ENCODE measurements at places on chromosomes 13 and 19. TPM values are rescaled to one million over a fixed set of nuclear protein-coding genes. Genes with fewer than 3 reads are reported as not detected.

Gene CLDN10
- total RNA-seq = 0.79 TPM

Gene ZNF266
- 11.5 TPM for total RNA-seq

Gene SIGLEC5
- total RNA-seq = 0.70 TPM

Gene KLK3
- total RNA-seq = not detected

Gene C13orf42
- total RNA-seq = not detected

Gene ABHD13
- 7.8 TPM for total RNA-seq

Gene CACNG8
- total RNA-seq = not detected

Gene KLK2
- total RNA-seq = not detected

- no peaks in the 10 kb centered on the region for H3K4me1 ChIP-seq
- no peaks in the 10 kb centered on the region for H3K36me3 ChIP-seq
- no peak for DNase-seq
- no peaks in the 10 kb centered on the region for H3K27me3 ChIP-seq
- H3K27ac ChIP-seq = no peak overlapping the region
These were observed 97.8 kb downstream of the UQCRFS1 start for GRCh38 chr19:29115181-29115580.

- H3K36me3 ChIP-seq = peaks cover 8% of the 10 kb centered on the region
- no peak overlapping the region for H3K4me3 ChIP-seq
- DNase-seq = no peak
- no peaks in the 10 kb centered on the region for H3K27me3 ChIP-seq
These were observed 30.9 kb downstream of the DOT1L start for GRCh38 chr19:2194513-2195078.

DNA sequence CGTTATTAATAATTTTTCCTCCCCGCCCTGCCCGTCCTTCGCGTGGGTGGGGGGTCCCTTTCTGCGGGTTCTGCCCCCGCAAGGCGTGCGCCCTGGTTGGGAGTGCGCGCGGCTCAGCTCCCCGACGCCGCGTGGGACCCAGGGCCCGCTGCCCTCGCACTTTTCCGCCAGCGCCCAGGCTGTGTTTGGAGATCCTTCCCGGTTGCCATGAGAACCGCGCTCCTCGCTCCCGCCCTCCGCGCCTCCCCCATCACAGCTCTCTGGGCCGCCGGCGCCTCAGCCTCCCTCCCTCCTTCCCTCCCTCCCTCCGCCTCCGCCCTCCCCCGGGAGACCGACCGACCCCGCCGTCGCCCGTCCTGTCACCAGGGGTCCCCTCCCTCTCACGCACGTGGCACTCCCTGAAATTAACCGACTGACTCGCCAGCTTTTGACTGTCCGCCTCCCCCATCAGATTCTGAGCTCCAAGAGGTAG is 2.4 kb upstream of the SSBP4 start:
- H3K4me1 ChIP-seq = peaks cover 49% of the 10 kb centered on the region
- H3K4me3 ChIP-seq = no peak overlapping the region
- H3K27ac ChIP-seq = peak overlapping the region; percentile 94
- H3K27me3 ChIP-seq = no peaks in the 10 kb centered on the region
- DNase-seq = peak; percentile 76
- no peaks in the 10 kb centered on the region for H3K36me3 ChIP-seq

GRCh38 chr19:16714702-16715287 is 4.9 kb upstream of the NWD1 start:
- H3K4me1 ChIP-seq = peaks cover 1% of the 10 kb centered on the region
- no peak overlapping the region for H3K4me3 ChIP-seq

GRCh38 chr19:30116984-30117555 is 175.0 kb downstream of the URI1 start:
- H3K36me3 ChIP-seq = no peaks in the 10 kb centered on the region
- no peak for DNase-seq
- no peak overlapping the region for H3K27ac ChIP-seq
- no peaks in the 10 kb centered on the region for H3K27me3 ChIP-seq
- H3K4me1 ChIP-seq = no peaks in the 10 kb centered on the region

DNA sequence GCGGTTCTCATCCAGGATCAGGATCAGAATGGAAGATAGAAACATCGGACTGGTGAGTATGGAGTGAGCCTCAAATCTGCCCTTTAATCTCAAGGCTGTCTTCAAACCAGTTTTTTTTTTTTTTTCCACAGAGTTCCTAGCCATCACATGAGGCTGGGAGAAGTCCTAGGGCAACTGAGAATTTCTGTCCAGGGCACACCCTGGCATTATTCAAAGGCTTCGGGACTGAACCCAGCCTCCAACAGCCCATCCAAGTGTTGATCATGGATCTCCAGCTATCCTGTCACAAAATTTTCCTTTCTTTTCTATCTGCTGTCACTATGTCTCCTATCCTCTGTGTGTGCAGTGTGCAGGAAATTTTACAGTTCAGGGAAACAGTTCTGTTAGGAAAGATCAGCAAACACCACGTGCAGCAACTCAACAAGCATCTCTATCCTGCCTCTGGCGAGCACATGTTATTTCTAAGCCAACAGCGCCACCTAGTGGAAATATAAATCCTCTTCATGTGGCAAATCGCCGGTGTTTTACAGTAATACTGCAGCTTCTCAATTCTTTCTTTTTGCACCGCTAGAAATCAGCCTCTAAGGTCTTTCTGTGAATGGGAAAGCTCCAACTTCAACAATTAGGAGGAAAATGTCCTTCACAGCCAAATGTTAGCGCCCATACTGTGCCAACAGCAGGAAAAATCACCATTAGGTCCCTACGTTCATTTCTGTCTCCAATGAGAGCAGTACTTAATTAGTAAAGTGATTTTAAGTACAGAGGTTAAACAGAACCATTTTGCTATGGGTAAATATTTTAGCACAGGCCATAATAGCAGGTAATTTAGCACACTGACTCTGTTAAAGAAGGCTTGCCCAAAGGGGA is 21.4 kb upstream of the ZNF181 start:
- no peak overlapping the region for H3K4me3 ChIP-seq
- no peaks in the 10 kb centered on the region for H3K4me1 ChIP-seq
- DNase-seq = peak; percentile 37
- H3K27ac ChIP-seq = no peak overlapping the region
- H3K36me3 ChIP-seq = no peaks in the 10 kb centered on the region

GRCh38 chr19:29381353-29382203 is 144.2 kb upstream of the VSTM2B start:
- H3K27me3 ChIP-seq = no peaks in the 10 kb centered on the region
- no peaks in the 10 kb centered on the region for H3K36me3 ChIP-seq
- DNase-seq = peak; percentile 9
- no peak overlapping the region for H3K27ac ChIP-seq

DNA sequence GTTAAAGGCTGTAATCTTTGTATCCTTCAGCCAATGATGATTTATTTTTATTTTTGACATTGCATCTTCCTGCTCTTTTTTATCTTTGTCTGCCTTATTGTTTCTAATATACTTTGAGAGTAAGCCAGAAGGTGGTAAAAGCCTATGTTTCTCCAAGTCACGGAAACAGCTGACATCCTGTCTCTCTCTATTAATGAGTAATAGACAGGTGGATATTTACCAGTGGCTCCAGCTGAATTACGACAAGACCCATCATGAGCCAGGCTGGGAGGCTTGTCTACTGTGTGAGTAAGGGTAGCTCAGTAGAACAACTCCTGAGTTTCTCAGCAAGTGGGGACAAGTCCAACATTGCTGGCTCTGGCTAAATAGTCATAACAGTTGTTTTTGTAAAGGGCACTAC is 166.6 kb downstream of the NDFIP2 start:
- H3K27me3 ChIP-seq = no peaks in the 10 kb centered on the region
- no peaks in the 10 kb centered on the region for H3K4me1 ChIP-seq
- H3K27ac ChIP-seq = no peak overlapping the region

DNA sequence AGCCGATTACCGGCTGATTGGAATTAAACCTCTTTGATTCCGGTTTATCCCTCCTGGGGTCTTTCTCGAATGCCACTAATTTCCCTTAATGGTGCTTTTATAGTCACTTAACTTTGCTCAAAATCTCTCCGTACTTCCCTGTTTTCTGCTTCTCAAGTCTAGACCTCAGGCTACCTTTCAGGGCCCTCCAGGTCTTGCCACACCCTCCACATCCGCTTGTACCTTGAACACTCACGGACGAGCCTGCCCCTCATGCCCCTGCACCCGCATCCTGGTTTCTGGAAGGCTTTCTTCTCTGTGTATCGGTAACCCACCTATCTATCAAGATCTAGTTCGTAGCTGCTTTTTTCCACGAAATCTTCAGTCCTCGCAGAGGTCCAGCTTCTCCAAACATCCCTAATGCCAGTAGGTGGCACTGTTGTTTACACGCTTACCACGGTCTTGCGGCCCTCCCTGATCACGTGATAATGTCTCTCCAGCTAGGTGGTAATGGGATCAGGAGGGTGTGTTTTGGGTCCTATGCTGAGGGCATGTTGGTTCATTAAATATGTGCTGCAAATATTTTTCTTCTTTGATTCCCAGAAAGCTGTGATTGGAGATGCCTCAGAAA is 13.8 kb downstream of the ATP12A start:
- H3K27ac ChIP-seq = no peak overlapping the region
- no peaks in the 10 kb centered on the region for H3K4me1 ChIP-seq
- no peak overlapping the region for H3K4me3 ChIP-seq

DNA sequence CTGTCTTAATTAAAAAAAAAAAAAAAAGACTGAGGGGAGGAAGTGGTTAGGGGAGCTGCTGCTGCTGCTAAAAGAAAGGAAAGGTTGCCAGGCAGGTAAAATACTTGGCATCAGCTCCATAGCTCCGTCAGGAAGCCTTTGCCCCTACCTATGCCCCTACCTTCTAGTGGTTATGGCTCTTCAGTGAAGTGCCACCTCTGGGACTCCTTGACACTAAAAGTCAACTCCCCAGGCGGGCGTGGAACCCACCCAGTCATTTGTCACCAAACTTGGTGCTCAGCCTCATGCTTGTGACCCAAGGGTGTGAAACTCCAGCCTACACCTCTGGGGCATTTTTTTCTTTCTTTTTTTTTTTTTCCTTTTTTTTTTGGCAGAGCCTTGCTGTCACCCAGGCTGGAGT is 4.9 kb upstream of the NECTIN2 start:
- H3K4me1 ChIP-seq = peaks cover 5% of the 10 kb centered on the region
- no peaks in the 10 kb centered on the region for H3K36me3 ChIP-seq
- H3K27me3 ChIP-seq = no peaks in the 10 kb centered on the region
- DNase-seq = no peak
- H3K27ac ChIP-seq = no peak overlapping the region

DNA sequence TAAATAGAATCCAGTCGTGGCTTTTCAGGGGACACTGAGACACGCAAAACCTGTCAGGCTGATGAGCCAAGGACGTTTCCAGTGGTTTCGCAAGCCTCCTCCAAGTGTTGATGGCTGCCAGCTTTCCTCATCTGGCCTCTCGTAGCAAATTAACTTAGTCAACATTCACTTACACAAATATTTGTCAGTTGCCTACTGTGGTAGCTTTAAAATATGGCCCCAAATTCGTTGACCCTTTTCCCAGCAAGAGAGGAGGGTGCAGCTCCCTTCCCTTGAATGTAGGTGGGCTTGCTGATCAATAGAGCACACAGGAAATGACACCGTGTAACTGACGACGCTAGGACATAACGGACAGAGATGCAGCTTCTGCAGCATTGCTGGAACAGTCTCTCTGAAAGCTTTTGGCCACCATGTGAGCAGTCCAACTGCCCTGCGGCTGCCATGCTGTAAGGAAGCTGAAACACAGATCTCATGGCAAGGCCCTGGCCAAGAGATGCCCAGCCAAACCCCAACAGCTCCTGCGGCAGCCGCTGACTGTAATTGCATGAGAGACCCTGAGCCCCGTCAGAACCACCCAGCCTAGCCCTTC is 5.5 kb upstream of the RANBP3 start:
- no peaks in the 10 kb centered on the region for H3K27me3 ChIP-seq
- H3K27ac ChIP-seq = peak overlapping the region; percentile 22
- peaks cover 8% of the 10 kb centered on the region for H3K4me1 ChIP-seq
- H3K4me3 ChIP-seq = no peak overlapping the region
- H3K36me3 ChIP-seq = no peaks in the 10 kb centered on the region

- no peak for DNase-seq
- no peaks in the 10 kb centered on the region for H3K27me3 ChIP-seq
- H3K4me3 ChIP-seq = peak overlapping the region; percentile 63
- H3K36me3 ChIP-seq = no peaks in the 10 kb centered on the region
These were observed 18.7 kb downstream of the GADD45B start for GRCh38 chr19:2494447-2495129.

DNA sequence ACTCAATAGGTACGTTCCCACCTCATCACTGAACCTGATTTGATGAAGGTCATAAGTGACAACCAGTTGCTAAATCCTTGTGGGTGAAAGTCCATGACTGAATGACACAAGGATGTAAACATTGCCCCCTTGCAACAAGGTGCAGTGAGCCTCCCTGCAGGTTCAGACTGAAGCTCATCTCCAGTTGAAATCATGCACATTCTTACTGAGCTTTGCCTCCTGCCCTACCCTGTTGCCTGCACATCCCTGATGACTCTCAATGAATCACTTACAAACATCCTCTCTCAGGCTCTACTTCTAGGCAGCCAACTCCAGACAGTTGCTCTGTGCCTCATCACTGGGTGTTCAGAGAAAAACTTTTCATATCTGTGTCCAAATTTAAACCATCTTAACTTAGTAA is 42.5 kb upstream of the ARGLU1 start:
- no peak for DNase-seq
- H3K27ac ChIP-seq = no peak overlapping the region
- no peaks in the 10 kb centered on the region for H3K27me3 ChIP-seq
- no peaks in the 10 kb centered on the region for H3K4me1 ChIP-seq

DNA sequence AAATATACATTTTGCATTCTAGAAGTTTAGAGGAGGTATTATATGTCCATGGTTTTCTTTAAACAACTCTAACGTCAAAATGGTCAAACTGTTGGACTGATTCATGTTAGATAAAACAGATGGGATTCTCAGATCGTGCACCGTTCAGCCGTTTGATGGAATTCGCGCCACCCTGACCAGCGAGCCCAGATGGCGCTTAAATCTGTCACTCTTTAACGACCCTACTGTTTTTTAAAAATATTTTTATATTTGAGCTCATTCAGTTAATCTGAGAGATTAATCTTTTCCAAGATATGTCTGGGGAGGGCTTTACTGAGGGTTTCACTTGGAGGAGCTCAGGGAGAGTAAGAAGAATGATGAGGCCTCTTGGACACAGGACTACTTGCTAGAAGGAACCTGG is 164.4 kb downstream of the TM9SF2 start:
- no peak overlapping the region for H3K4me3 ChIP-seq
- peaks cover 18% of the 10 kb centered on the region for H3K4me1 ChIP-seq
- no peak overlapping the region for H3K27ac ChIP-seq
- H3K36me3 ChIP-seq = no peaks in the 10 kb centered on the region
- no peak for DNase-seq
- H3K27me3 ChIP-seq = no peaks in the 10 kb centered on the region

- no peaks in the 10 kb centered on the region for H3K36me3 ChIP-seq
- H3K4me1 ChIP-seq = no peaks in the 10 kb centered on the region
- H3K27ac ChIP-seq = no peak overlapping the region
- no peak for DNase-seq
- H3K27me3 ChIP-seq = no peaks in the 10 kb centered on the region
These were observed 52.8 kb downstream of the TNFSF13B start for GRCh38 chr13:108322206-108322824.

- H3K36me3 ChIP-seq = no peaks in the 10 kb centered on the region
- H3K27me3 ChIP-seq = no peaks in the 10 kb centered on the region
- H3K27ac ChIP-seq = no peak overlapping the region
- DNase-seq = no peak
- no peak overlapping the region for H3K4me3 ChIP-seq
These were observed 97.5 kb downstream of the RGCC start for GRCh38 chr13:41554626-41555386.

Data from liver (tissue), 10 donors.